ENCODE measurements at places on chromosomes 3 and 15.

DNA sequence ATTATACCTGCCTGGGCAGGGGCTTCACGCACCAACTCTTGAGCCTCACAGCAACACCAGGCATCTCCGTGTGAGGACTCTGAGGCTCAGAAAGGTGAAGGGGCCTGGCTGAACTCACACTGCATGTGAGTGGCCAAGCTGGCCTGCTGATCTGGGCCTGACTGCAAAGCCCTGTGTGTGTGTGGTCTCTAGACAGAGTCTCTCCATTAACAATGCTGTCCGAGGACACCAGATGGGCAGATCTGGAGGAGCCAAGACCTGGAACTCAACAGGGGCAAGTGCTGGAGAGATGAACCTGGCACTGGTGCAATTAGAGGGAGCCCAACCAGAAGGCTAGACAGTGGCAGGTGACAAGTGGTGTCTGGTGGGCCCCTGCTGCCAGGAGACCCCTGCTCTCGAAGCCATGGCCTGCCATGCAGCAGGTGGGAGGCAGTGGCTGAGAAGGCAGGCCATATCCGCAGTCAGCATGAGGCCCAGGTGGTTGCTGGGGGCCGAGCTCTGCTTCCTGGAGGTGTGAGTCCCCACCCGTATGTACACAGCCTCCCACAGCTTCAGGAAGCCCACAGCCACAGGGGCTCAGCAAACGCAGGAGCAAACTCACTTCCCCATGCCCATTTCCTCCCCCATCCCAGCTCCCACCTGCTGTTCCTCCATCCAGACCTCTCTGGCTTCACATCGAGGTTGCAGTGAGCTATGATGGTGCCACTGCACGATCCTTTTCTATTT lies 39.0 kb downstream of the CYP11A1 start:
- no peak for DNase-seq

- no peak for DNase-seq
Observed at GRCh38 chr3:63970631-63971475, 52.4 kb downstream of the PSMD6 start.

DNA sequence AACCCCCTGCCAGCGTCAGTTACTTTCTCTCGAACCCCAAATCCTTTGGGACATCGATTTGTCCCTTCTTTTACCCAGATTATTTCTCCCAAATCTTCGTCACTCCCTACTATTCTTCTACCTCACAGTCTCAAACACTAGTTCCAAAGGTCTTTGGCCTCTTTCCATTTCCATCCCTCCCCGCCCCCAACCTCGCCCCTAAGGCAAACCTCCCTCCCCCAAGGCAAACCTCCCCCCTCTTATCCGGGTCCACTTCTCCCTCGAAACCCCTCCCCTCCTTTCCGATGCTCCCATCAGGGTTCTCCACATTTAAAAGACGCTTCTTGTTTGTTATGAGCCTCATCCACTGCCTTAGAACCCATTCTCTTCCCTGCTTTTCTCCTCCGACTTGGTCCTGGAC lies 583 bp downstream of the EAF1 start:
- no peak for DNase-seq

GRCh38 chr15:53836618-53837017 lies 77.2 kb upstream of the WDR72 start:
- DNase-seq = no peak

DNA sequence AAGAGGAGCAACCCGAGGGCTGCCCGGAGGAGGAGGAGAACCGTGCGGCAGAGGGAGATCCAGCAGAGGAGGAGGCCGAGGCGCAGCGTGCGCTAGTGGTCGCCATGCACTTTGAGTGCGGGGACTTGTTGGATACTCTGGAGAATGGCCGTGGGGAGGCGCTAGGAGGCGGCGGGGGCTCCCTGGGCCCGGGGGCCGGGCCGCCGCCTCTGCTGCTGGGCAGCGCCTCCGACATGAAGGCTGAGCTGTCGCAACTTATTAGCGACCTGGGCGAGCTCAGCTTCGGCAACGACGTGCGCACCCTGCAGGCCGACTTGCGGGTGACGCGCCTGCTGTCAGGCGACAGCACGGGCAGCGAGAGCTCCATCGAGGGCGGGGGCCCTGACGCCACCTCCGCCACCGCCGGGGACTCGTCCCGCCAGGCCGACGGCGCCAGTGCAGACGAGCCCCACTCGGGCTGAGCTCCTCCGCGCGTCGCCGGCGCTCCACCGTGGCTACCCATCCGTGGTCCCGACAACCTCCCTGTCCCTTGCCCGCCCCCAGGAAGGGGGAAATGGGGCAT lies 2.0 kb downstream of the FAM43A start:
- no peak for DNase-seq

All from astrocyte of the cerebellum (primary cell).